Cortex of kidney (tissue), 1 donor: ENCODE measurements at places on chromosomes 5 and 9.

GRCh38 chr5:134463991-134464760 lies 52.5 kb upstream of the CDKN2AIPNL start:
- no peak for DNase-seq

GRCh38 chr9:105313238-105313637 lies 68.8 kb downstream of the SLC44A1 start:
- no peak for DNase-seq

GRCh38 chr9:82454509-82455190 lies 466.1 kb downstream of the SPATA31D1 start:
- DNase-seq, result no peak

DNA sequence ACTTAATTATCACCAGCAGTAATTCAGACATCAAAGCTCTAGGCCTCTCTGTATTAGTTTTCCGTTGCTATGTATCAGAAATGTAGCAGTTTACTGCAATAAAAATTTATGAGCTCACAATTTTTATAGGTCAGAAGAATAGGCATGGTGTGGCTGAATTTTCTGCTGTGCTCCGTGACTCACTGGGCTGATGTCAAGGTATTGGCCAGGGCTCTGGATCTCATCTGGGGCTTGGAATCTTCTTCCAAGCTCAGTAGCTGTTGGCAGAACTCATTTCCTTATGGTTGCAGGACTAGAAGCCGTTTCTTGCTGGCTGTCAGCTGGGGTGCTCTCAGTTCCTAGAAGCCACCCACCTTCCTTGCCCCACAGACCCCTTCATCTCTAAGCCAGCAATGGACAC lies 66.3 kb downstream of the PSAT1 start:
- no peak for DNase-seq

GRCh38 chr5:160166069-160166972 lies 47.1 kb upstream of the PWWP2A start:
- no peak for DNase-seq

DNA sequence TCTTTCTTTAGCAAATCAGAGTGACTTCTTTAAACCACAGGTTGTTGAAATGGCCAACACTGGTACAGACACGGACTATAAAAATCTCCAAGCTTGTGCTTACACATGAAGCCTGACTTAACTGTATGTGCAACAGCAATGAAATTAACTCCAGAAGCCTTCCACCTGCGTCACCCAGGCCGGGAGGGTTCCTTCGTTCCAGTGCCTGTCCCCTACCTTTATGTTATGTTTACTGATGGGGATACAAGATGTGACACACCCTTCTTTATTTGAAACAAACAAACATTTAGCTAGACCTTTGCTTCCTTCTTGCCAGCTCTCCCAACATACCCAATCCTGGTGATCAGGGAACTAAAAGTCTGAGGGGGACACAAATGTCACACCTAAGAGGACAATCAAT lies 66.0 kb downstream of the GOLPH3 start:
- DNase-seq, result no peak

DNA sequence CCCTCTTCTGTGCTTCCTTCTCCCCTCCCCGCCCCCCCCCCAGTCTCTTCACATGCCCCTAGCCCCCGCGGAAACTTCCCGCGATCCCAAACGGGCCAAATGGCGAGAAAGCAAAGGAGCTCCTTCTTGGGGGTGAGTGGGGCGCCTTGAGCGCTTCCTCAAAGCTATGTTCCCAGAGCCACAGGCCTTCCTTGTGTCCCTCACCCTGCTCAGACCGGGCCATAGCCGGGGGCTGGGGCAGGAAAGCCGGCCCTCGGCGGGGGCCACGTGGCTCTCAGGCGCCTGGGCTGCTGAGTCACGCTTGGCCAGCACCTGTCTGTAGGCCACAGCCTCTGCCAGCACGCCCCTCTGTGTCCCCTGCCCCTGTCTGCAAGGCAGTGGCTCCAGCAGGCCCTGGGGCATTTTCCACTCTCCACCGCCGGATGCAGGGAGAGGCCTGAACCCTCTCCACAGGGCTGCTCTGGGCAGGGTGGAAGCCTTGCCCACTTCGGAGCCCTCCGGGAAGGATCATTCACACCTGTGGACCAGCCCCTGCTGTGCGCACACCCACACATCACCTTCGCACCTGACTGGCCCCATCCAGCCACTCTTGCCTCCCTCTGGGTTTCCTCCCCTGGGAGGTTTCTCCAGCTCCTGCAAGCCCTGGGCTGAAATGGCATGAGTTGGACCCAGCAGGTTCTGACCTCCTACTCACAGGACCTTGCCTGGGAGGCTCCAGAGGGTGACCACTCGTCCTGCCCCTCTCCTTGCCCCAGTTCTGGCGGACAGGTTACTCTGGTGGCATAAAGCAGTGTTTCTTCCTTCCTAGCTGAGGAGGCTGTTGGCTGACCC lies 1.2 kb upstream of the SQSTM1 start:
- no peak for DNase-seq

DNA sequence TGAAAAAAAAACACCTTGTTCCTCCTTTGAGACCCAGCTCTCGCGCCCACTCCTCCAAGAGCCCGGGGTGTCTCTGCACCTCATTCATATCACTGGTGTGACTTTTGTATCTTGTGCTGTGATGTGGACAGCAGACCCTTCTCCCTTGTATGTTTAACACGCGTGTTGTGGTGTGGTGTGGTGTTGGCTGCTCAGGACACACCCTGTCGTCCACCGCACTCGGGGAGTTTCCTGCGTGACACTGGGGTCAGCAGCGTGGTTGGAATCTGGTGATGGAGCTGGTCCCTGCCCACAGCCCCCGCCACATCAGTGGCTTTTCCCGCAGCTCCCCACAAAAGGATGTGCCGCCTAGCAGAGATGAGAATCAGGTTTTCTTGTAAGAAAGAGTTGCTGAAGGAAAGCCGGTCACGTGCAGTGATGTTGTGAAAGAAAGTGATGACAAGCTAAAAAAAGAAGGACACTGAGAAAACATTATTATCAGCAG lies 61.5 kb downstream of the TENT4A start:
- DNase-seq, result no peak

- DNase-seq, result no peak
These were observed 353.6 kb downstream of the BNC2 start for GRCh38 chr9:16516891-16517290.

DNA sequence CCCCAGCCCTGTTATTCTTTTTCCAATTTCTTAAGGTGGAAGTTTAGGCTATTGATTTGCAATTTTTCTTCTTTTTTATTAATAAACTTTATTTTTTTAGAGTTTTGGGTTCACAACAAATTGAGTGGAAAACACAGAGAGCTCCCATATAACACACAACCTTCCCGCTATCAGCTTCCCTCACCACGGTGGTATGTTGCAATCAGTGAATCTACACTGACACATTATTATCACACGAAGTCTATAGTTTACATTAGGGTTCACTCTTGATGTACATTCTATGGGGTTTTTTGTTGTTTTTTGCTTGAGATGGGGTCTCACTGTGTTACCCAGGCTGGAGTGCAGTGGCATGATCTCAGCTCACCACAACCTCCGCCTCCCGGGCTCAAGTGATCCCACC lies 4.8 kb upstream of the NFX1 start:
- no peak for DNase-seq

DNA sequence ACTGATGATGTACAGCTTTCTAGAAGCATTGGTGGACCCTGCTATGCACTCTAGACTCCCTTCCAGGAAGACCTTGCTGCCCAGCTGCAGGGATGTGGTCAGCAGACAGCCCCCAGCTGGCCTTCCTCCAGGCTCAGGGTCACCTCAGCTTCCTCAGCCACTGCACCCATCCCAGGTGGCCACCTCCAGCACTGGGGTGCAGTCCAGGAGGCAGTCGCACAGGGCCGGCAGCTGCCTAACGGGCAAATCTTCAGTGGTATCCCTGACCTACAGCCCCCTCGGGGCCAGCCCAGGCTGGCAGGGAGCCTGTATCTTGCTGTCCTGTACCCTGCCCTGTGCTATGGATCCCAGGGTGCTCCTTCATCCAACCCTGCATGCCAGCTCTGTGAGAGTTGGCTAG lies 81.8 kb downstream of the GADD45G start:
- DNase-seq, result no peak

GRCh38 chr9:108617676-108618075 lies 238.1 kb downstream of the ACTL7B start:
- DNase-seq, result no peak

DNA sequence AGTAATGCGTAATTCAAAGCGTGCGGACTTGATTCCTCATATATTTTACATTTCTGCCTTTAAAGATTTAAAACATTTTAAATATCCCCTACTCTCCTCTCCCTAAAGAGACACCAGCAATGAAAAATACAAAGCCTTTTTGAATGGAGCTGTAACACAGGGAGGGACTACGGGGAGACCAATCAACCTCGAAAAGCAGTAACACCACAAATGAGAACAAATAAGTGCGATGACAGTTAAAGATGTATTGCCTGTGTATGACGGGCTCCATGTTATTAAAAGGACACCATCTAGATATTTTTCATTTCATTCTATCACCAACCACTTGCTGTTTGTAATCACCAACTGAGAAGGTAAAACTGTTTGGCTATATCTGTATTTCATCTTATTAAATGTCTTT lies 230.3 kb upstream of the TBCA start:
- no peak for DNase-seq

DNA sequence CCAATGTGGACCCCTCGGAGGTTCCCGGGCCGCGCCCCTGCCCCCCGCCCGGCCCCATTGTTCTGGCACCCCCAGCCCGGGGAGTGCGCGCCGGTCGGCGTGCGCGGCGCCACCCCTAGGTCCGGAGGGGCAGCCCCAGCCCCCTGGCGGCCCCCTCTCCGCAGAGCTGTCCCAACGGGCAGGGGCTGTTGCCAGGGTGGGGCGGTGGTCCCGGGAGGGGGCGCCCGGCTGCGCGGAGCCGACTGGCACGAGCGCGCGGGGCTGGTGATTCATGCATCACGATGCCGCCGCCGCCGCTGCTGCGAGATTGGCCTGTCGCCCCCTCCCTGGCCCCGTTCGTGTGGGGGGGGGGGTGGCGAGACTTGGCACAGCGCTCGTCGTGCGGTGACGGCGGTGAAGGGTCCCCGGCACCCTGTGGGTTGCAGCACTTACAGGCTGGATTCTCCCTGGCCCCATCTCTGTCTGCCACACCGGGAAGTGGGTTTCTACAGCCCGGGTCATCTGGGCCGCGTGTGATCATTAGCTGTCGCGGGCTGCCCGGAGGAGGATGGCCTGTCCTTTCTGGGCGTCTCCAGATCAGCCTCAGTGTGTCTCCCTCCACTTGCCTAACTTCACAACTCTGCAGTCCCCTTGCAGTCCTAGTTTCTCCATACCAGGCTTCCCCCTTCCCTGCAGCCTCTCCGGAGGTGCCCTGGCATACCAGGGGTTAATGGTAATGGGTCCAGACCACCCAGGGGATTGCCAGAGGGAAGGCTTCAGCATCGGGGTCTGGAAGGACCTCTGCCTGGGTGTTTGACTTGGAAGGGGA lies 858 bp downstream of the NCS1 start:
- no peak for DNase-seq

- no peak for DNase-seq
These were observed 226.6 kb downstream of the MEF2C start for GRCh38 chr5:88656221-88656950.

DNA sequence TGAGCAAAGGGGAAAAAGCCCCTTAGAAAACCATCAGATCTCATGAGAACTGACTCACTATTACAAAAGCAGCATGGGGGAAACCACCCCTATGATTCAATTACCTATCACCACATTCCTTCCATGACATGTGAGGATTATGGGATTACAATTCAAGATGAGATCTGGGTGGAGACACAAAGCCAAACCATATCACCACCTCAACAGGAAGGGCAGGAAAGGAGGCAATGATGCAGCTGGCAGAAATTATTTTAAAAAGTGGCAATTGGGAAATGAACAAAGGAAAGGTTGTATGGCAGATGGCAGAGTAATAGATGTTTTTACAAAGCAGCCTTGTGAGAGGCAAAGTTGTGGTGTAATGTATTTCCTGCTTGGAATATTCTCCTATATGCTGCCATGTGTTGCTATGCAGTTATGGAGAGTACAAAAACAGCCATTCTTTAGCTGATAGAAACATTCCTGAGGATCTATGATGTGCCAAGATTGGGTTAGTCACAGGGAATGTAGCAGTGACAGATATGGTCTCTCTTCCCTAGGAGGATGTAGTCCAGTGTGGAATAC lies 138.8 kb downstream of the SMC2 start:
- DNase-seq, result no peak

GRCh38 chr5:148924817-148925216 lies 98.4 kb downstream of the ADRB2 start:
- DNase-seq, result no peak

DNA sequence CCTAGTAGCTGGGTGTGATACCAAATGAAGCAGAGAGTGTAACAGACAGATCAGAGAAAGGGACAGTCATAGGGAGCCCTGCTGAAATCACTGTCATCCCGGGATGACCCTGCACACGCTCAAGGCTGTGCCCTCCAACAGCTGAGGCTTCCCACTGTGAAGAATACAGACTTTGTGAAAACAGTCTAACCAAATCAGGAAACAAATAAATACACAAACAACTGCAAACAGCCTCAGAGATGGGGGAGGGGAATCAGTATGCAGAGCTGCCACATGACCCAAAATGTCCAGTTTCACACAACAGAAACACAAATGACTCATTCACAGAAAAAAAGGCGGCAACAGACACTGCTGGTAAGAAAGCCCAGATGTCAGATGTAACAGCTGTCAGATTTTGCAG lies 101.9 kb downstream of the ADAMTS2 start:
- no peak for DNase-seq

- DNase-seq, result no peak
These were observed 107.7 kb downstream of the PDE4D start for GRCh38 chr5:59785676-59786333.

- DNase-seq, result no peak
These were observed 146.0 kb downstream of the FRMD3 start for GRCh38 chr9:83392228-83392627.

GRCh38 chr5:15835514-15835913 lies 335.5 kb downstream of the FBXL7 start:
- no peak for DNase-seq

GRCh38 chr5:130992621-130993020 lies 172.4 kb downstream of the HINT1 start:
- DNase-seq, result no peak

- DNase-seq, result no peak
These were observed 893.5 kb upstream of the EDIL3 start for GRCh38 chr5:85278193-85278592.

DNA sequence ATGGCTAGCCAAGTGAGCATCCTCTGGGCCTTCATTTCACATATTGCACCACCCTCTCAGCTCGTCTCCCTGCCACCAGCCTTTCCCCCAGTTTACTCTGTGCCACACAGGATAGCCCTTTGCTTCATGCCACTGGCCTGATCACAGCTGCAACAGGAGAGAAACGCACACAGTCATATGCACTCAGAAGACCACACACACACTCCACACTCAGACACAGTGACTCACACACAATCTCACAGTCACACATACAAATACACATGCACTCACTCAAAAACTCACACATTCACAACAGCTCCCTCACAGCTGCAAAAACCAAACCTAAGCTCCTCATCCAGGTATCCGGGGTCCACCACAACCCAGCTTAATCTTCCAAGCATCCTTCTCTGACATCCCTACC lies 38.7 kb downstream of the TTC39B start:
- DNase-seq, result no peak

GRCh38 chr9:113574441-113575262 lies 111.1 kb downstream of the RGS3 start:
- no peak for DNase-seq
